ENCODE measurements at places on chromosomes 1 and 21. TPM values are rescaled to one million over a fixed set of nuclear protein-coding genes. Genes with fewer than 3 reads are reported as not detected.

- DNase-seq = no peak
Measured at GRCh38 chr1:46188295-46189030, 9.8 kb downstream of the POMGNT1 start.

DNA sequence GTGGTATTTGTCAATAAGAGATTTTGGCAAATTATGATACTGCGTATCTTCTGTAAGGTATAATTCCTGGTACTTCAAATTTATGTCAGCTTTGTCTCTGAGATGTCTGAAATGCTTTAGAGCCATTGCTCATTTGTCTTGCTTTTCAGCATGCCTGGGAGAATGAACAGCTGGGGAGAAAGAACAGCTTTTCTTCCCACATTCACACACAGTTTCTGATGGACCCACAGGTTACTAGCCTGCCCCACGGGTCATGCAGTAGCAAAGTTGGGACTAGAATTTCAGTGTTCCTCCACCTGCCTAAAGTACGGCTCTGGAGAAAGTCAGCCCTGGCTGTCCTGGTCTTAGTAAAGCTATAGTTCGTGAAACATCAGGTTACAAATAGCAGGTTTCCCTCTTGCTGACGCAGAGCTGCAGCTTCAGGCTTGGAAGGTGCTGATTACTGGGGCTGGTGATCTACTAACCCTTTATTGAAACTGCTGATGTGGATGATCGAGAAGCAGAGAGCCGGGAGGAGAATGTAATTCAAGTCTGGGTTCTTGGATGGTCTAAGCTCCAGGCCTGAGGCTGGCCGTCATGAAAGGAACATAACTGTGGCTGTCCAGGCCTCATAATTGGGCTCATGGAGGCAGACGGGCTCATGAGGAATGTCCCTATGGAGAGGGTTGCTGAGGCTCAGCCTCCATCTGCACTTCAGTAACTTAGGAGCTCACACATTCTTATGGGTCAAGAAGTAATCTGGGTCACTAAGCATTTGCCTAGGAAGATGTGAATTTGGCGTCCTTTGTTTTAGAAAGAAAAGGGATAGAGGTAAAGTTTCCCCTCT, 12.4 kb downstream of the GALNT2 start:
- no peak for DNase-seq

DNA sequence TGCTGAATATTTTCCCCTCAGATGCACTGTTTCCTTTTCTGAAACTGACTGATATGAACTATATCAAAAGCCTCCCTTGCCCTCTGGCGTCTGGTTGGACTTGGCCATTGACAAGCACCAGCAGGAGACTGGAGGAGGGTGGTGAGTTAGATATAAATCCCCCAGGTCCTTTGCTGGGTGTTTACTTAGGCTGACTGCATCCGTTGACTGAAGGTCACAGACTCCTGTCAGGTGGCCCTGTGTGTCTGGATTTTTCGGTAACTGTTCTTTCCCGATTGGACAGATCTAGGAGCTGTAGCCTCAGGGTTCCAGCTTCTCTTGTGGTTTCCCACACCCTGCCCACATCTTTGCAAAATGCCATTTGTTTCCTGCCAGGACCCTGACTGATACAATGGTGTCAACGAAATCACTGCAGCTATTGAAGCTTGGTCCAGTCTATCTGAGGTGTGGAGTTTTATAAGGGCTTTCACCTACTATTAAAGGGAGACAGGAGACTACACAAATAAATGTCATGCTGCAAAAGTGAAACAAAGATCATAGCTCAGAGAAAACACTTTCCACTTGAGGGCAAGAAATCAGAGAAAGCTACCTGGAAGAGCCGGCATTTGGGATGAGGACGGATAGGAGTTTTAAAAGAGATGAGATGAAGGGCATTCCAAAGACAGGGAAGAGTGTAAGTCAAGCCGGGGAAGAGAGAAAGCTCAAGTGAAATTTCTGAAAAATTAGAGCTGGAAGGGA, 1.5 kb upstream of the MAGI3 start:
- no peak for DNase-seq

- no peak for DNase-seq
Measured at GRCh38 chr1:68093737-68094136, 43.3 kb upstream of the DIRAS3 start.

GRCh38 chr1:177848577-177848976, 121.3 kb downstream of the SEC16B start:
- DNase-seq = no peak

DNA sequence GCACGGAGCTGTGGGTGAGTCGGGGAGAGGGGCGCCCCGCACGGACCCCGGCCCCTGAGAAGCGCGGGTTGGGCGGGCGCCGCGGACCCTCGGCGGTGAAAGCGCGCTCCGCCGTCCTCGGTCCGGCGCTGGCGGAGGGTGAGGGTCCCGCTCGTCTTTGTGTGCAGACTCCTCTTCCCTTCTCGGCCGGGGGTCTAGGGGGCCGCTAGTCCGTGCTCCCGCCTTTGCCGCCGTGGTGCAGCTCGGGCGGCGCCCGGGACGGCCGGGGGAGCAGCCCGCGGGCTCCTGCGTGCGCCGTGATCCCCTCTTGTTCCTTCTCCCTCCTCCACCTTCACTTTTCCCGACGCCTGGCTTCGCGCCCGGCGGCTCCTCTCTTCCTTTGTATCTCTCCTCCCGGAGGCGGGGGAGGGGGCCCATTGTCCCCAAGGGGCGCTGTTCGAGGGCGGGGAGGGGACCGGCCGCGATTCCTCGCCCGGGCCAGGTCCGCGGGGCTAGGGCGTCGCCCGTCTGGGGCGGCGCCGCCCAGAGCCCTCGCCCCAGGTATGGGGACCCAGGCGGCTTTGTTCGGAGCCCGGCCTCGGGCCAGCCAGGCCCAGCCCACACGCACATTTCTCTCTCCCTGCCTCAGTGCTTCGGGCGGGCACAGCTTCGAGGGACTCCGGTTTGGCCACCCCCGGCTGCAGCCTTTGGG, 519 bp downstream of the FNBP1L start:
- DNase-seq = no peak

DNA sequence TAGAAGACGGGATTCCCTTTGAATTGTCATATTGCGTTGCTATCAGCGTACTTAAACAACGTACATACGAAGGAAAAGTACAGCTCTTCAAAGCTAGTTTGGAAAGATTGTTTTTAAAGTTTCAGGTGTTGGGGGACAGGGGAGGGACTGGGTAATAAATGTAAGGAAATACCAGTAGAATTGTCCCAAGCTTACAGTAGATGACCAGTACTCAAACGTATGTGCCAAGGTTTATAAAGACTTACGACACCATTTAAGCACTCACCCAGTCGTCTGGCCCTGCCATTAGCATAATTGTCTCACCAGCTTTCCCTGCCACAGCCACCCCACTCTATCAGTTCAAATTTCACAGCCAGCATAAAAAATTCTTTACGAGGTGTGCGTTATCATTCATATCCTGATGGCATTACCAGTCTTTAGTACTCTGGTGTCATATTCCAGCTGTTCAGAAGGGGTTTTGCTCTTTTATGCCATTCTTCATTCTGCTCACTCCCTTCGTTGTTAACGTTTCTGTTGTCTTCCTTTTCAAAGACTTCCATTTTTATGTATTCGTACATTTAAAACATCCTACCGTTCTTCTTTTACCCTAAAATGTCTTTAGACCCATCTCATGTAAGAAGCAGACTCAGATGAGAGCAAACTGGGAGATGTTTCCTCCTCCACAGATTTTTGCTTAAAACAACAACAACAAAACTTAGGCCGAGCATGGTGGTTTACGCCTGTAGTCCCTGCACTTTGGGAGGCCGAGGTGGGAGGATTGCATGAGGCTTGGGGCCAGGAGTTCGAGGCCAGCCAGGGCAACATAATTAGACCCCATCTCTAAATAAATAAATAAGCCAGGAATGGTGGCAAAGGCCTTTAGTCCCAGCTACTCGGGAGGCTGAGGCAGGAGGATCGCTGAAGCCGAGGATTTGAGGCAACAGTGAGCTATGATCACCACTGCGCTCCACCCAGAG, 1.0 kb upstream of the HP1BP3 start:
- no peak for DNase-seq

DNA sequence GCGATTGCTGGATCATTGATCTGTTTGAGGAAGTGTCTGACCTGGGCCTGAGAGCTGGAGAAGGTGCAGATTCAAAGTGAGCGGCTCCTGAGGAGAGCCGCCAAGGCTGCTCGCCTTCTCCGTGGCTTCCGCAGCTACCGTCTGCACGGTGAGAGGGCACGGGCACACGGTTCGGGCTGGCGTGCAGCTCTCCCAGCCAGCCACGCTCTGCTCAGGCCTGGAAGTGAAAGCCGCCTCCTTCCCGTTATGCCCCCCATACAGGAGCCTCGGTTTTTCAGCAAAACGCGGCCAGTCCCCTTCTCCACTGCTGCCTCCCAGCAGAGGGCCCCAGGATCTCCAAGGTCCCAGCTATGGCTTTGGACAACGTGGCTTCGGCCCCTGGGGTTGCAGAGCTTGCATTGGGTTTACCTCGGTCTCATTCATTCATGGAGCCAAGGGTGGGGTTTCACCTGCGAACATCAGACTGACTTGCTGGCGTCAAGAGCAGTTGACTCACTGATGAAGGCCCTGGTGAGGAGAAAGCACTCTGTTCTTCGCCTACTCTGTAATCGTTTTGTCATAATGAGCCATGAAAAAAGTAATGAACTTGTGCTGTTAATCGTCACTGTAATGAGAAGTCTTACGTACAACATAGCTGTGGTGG, 24.4 kb upstream of the PDXK start:
- no peak for DNase-seq

- no peak for DNase-seq
Measured at GRCh38 chr1:198232378-198232777, 75.6 kb downstream of the NEK7 start.

- DNase-seq = no peak
Measured at GRCh38 chr1:213998785-213999184, 11.0 kb downstream of the PROX1 start.

DNA sequence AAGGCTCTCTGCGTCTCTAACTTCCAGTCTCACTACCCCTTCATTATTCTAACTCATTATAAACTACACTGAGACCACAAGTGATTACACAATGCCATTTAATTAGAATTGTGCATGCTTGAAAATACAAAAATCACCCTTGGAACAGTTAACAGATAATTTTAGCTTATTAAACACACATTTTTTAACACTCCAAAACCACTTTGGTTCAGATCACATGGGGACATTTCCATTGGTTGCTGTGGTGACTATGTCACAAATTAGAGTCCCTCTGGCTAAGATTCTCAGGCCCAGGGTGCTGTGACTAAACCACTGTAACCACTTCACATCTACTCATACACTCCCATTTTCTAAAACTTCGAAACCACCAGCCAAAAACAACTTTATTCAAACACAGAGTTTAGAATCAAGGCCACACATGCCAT, 43.0 kb downstream of the JAK1 start:
- DNase-seq = no peak

DNA sequence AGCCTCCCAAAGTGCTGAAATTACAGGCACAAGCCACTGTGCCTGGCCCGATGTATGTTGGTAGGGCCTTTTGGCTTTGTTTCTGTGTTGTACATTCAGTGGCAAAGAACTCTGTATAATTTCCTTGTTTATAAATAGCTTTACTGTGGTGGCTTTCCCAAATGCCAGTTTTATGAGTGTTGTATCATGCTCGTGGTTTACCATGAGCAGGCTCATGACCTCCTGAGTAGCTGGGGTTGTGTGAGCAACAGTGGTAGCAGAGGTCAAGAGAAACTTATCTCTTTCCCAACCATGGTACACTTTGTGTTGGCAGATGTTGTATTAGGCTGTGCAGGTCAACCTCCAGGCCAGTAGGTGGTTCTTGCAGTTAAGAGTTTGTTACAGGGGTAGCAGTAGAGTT, 420.4 kb upstream of the BEND5 start:
- DNase-seq = no peak

- no peak for DNase-seq
Measured at GRCh38 chr1:178310685-178311105, 186.1 kb downstream of the CLEC20A start.

DNA sequence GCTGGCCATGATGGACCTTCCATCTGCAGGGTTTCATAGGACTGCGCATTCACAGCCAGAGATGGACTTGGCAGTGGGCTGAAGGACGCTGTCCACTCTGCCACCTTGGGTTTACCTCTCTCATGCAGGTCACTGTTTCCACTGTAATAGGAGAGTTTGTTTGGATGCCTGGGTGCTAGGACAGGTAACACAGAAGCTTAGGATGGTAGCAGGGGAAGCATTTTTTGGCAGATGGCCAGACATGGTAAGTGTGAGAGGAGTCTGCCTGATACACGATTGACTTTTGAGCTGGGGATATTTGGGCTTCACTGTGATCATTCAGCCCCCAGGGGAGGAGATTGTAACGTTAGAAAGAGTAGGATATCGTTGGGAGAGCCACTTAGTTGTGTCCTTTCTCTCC, 11.8 kb downstream of the PSEN2 start:
- no peak for DNase-seq

GRCh38 chr1:202624781-202625108, 85.5 kb downstream of the SYT2 start:
- no peak for DNase-seq

- DNase-seq = no peak
Measured at GRCh38 chr1:201021630-201022492, 1.7 kb downstream of the KIF21B start.

- DNase-seq = no peak
Measured at GRCh38 chr1:64878931-64879611, 87.3 kb downstream of the JAK1 start.

- DNase-seq = no peak
Measured at GRCh38 chr1:46244656-46245371, 2.7 kb upstream of the RAD54L start.

GRCh38 chr1:56874689-56875088, 20.1 kb downstream of the C8A start:
- DNase-seq = no peak

GRCh38 chr1:200161801-200162200, 134.3 kb downstream of the NR5A2 start:
- DNase-seq = no peak

HES5 gene
- total RNA-seq = not detected

ANKRD45 gene
- total RNA-seq = not detected

NBPF6 gene
- total RNA-seq = not detected

KCNJ9 gene
- total RNA-seq = not detected

GPR37L1 gene
- not detected for total RNA-seq

CD2 gene
- total RNA-seq = 1.8 TPM

ELAPOR1 gene
- 0.48 TPM for total RNA-seq

FAM72D gene
- total RNA-seq = 0.47 TPM

HSD3B2 gene
- not detected for total RNA-seq

SNX7 gene
- 10.7 TPM for total RNA-seq

SH3D21 gene
- total RNA-seq = 3.1 TPM

TNFSF4 gene
- 0.36 TPM for total RNA-seq

FOXO6 gene
- total RNA-seq = 0.31 TPM
